ENCODE measurements at places on chromosomes 7 and 10.

- no peak for DNase-seq
Observed at GRCh38 chr10:68231817-68232251, at the start of gene ATOH7. Gene ATOH7 (minus strand): TSS chr10:68232113. CDS start chr10:68231677, 436 bp downstream.

- DNase-seq: no peak
Observed at GRCh38 chr7:101702362-101702850, 73.3 kb upstream of the MYL10 start.

GRCh38 chr7:82778021-82778420 lies 334.4 kb upstream of the CACNA2D1 start:
- DNase-seq: no peak

DNA sequence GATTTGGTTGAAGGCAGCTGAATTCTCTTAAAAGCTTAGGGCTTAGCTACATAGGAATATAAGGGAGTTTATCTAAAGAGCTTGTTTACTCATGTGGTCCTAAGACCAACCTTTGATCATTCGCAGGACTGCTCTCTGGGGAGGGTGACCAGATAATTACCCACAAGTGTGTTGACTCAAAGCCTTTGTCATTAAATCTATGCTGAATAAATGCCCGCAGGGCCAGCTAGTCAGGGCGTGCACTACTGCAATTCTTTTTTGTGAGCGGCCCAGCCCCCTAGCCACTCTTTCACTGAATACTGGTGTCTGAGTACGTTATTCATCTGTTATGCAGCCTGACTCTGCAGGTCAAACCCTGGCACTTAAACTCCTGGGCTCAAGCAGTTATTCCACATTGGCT lies 69.6 kb downstream of the AKAP9 start:
- no peak for DNase-seq

DNA sequence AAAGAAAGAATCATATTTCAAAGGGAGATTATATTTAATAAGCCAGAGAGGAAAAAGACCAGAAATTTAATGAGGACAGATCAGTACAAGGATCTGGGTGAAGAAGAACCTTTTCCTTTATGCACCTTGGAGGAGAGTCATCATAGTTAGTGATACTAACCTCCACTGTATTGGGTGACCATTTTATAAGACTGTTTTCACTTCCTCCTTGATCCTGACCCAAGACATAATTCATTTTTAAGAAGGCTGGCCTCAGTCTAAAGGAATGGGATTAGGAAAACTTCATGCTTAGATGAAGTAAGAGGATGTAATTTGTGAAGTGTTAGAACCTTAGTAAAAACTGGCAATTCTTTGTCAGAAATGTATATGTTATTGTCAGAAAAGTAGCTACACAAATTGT lies 68.6 kb downstream of the ADAM22 start:
- no peak for DNase-seq

- DNase-seq: no peak
Observed at GRCh38 chr7:27172315-27172774, 1.8 kb downstream of the HOXA10 start.

DNA sequence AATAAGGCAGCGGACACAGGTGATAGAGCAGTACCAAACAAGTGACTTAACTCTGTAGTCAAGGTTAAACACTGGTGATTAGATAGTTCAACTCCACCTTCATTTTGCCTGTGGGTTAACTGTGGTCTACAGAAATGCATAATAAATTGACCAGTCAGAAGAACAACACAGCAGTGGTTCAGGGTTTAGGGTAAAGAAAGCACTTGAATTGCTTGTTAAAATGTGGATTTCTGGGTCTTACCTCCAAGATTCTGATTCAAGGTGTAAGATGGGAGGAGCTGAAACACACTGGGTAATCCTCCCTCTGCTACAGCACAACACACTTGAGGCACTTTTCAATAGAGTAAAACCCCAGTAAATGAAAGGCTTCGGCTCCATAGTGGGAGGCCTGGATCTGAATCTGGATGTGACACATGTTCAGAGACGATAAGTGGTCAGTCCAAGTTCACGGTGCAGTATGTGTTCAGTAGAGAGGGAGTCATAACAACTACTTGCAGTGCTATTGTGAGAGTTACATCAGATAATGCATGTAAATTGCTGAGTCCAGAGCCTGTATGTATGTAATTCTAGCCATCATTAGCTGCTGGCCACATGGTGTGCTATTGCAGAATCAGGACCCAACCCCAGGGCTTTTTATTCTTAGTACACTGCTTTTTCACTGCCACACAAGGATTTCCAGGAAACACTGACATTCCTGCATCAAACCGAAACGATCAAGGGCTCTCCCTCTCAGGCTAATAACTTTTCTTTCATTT lies 141.7 kb downstream of the SORCS1 start:
- no peak for DNase-seq

DNA sequence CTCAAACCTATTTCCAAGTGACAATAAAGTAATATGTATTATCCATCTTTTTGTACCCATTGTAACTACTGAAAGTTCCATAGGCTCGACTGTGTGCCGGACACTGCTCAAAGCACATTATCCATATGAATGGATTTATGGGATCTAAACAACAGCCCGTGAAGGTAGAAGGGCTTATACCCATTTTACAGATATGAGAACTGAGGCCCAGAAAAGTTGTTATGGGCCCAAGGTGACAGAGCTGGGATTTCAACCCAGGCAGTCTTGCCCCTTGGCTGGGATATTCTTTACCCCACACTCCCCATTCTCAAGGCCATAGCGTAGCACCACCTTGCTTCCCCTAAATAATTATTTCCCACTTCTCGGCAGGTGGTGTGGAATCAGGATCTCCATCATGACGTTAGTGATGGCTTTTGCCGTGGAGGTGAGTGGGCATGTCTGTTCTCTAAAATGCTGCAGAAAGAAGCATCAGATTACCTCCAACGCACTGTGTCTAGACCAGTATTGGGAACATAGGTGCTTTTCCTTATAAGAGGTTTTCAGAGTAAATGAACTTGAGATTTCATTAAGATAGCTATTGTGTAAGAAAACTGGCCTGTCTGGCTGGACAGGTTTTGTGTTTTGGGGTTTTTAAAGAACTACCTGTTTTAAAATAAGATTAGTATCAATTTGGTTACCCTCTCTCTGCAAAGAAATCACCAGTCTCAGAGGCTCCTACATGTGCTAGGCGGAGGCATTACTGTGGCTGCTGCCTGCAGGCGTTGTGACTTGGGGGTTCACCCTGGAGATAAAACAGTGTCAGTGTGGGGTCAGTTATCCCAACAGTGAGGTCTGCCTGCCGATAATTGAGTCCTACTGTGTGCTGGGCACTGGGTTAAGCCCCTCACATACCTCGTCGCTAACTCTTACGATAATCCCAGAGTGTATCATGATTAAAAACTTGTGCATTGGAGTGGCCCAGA lies 85.1 kb upstream of the SDK1 start:
- DNase-seq: no peak

DNA sequence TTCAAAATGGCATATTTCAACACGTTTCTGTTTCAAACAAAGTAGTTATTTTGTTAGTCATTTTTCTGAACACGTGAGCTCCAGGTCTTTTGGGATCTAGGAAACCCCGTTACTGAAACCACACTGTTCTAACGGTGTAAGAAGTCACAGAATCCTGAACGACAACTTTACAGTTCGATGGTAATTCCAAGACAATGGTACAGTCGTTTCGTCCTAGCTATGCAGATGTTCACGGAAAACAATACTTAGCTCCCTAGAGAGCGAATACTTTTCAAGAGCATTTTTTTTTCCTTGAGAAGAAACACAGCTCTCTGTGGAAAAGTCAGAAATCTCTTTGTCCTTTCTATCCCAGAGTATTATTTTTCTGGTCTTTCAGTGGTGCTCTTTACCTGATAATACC lies 254.1 kb downstream of the ADARB2 start:
- no peak for DNase-seq

DNA sequence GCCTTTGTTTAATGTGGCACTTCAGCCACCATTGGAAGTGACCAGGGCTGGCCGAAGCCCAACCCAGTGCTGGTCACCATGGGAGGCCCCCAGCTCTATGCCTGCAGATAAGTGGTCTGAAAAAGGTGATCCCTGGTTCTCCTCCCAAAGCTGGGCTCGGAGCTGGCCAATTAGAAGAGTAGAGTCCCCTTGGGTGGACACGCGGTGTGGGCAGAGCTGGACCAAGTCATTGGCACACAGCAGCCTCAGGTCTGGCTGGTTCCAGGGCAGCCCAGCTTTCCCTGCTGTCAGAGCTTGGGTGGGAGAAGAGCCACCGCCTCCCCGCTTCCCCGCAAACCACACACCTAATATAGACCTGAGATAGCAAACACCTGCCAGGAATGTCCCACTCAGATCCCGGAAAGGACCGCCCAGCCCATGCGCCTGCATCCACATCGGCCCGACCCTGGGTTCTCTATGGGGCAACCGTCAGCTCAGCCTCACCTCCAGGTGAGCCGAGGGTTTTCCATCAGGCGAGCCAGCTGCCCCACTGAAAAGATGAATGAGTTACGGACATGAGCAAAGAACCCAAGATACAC lies 84.3 kb downstream of the TCERG1L start:
- DNase-seq: no peak

GRCh38 chr10:97531401-97531986 lies 32.8 kb downstream of the UBTD1 start:
- DNase-seq: no peak

GRCh38 chr10:121654021-121654545 lies 55.8 kb upstream of the FGFR2 start:
- no peak for DNase-seq

- DNase-seq: no peak
Observed at GRCh38 chr7:27192546-27193334, 7.2 kb downstream of the HOXA13 start.

DNA sequence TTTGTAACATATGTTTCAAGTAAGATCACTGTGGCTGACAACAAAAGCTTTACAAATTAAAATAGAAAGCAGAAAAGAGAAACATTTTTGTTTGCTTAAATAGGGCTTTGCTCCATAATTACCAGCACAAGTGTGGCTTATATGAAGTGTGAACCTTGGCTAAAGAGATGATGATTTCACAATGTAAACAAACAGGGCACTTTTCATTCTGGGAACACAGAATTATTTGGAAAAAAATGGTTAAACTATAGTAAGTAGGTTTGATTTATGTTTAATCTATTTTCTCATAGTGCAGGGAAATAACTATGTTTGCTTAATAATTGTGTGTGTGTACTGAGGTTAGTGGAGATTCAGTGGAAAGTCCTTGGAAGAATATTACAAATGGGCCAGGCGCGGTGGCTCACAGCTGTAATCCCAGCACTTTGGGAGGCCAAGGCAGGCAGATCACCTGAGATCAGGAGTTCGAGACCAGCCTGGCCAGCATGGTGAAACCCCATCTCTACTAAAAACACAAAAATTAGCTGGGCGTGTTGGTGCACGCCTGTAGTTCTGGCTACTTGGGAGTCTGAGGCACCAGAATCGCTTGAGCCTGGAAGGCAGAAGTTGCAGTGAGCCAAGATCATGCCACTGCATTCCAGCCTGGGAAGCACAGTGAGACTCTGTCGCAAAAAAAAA lies 19.1 kb upstream of the OTUD1 start:
- DNase-seq: no peak

GRCh38 chr10:14391342-14391741 lies 60.6 kb upstream of the FRMD4A start:
- DNase-seq: no peak

DNA sequence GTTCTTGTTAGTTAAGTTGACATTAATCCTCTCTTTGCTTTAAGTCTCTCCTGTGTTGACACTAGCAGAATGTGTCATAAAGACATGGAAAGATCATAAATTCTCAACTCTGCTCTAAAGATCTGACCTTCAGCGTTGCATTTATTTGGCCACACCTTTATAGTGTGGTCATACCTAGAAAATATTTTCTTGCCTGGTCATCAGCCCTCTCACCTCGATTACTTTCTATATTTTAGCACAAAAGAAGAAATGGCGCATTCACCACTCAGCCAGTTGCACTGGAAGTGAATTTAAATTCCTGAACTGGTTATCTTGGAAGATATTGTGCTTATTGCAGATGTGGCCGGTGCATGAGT lies 96.7 kb upstream of the PDCD4 start:
- DNase-seq: no peak

DNA sequence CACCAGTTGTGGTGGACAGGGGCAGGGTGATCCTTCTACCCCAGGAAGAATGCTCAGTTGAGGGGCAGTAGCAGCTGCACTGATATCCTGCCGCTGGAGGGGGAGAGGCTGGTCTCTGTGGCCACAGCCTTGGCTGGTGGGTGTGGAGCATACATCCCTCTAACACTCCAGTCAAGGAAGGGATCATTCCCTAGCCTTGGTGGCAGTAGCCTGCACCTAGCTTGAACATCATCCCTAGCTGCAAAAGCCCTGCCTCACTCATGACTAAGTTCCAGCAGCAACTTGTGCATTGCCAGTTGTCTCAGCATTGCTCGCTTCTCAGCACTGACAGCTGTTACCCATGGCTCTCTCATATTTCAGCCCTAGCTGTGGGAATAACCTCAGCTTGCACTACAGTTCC lies 688.9 kb upstream of the POT1 start:
- no peak for DNase-seq

DNA sequence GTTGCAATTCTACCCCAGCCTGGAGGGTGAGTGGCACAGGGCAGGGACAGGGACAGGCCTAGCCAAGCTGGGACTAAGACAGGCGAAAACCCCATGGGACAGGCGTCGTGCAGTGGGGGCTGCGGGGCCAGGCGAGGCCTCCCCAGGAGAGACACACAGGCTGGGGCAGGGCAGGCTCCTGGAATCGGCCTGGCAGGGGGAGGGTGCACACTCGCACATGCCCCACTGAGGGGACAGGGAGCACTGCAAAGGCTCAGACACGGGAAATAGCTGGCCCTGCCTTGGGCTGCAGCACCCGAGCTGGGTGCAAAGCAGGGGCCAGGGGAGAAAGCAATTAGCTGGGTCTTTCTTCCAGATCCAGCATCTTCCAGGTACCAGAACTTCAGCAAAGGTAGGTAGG lies 10.4 kb downstream of the LAT2 start:
- no peak for DNase-seq

DNA sequence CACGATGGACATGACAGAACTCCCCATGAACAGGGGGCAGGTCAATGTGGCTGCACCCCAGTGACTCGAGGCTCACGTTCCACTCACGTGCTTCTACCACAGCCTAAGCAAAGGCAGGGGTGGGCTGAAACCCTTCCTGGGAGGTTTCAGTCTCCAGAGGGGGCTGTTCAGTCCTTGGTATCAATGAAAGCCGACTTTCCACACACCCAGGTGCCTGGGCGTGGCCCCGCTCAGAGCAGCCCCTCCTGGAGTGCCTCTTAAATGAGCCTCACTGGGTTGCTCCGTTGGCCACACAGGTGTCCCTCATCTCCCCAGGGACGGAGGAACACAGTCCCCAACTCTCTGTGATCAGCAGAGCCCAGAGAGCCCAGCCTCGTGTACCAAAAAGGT lies 90.5 kb upstream of the PDGFA start:
- no peak for DNase-seq

GRCh38 chr10:128606055-128606454 lies 479.8 kb upstream of the MKI67 start:
- no peak for DNase-seq

DNA sequence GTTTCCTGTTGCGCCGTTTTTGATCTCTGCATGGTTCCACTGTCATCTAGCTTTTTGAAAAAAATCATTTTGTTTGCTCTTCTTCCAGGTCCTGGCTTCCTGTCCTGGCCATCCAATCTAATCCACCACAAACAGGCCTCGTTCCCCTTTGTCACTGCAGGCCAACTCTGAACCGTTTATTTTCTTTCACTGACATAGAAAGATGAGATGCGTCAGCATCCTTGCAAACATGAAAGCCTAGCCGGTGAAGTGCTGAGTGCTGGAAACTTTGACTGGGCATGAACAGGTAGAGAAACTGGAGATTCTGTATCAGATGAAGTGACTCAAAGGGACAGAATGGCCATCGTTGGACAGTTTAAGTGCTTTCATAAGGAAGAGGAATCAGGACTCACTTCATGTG lies 1247.8 kb downstream of the TYW1 start:
- no peak for DNase-seq

GRCh38 chr10:96789571-96790108 lies 42.5 kb upstream of the LCOR start:
- DNase-seq: no peak

GRCh38 chr7:41339913-41340676 lies 362.8 kb downstream of the INHBA start:
- no peak for DNase-seq
